CD4-positive, alpha-beta memory T cell (primary cell): ENCODE measurements at places on chromosomes 5 and 9.

GRCh38 chr9:129458663-129459546 lies 162.0 kb downstream of the C9orf50 start:
- DNase-seq: peak; percentile 33

- DNase-seq: no peak
Measured at GRCh38 chr9:134365791-134366222, 39.6 kb downstream of the RXRA start.

- no peak for DNase-seq
Measured at GRCh38 chr9:107489144-107489673, 360 bp downstream of the KLF4 start.

- no peak for DNase-seq
Measured at GRCh38 chr9:72497447-72498046, 23.9 kb upstream of the TMC1 start.

DNA sequence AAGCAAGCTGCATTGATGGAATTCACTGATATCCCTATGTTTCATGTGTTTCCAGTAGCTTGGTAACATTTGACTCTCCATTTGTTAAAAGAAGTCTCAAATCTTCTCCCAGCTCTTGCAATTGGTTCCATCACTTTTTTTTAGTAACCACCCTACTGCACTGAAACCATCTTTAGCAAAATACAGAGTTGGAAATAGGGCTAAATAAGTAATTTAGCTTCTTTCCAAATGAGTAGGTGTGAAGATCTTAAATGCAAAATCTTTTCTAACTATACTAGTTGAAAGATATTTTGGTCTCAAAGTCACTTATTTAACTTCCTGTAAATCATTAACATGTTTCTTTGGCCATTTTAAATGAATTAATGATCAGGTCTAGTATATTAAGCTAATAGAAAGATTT lies 138.1 kb downstream of the DIRAS2 start:
- no peak for DNase-seq

DNA sequence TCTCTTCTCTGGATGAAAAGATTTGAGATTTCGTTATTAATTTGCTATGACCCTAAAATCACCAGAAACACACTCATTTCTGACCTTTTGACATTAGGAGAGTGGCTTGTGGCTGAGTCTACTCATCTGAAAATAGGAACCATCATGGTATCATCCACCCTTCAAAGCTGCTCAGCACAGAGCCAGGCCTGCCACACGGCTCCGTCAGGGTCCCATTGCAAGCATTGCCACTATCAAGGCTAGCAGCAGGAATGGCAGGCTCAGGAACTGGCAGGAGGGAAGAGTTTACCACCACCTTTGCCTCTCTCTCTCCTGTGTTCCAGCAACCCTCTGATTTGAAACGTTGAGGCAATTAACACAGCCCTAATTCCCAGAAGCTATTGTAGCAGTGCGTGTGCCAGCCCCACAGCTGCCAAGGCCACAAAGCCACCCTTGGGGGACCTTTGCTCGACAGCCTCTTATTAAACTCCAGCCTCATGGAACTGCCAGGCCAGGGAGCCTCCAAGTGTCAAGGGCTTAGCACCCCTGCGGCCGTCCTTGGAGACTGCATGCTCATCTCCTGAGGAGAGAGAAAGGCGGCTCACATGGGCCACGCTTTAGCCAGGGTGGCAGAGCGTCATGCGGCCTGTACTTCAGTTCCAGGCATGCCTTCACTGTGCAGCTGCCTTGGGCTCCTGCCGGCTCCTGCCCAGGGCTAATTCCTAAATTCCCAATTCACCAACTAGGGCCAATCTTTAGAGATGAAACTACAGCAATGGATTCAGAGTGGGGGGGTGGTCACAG lies 145.9 kb downstream of the ROR2 start:
- DNase-seq: no peak

DNA sequence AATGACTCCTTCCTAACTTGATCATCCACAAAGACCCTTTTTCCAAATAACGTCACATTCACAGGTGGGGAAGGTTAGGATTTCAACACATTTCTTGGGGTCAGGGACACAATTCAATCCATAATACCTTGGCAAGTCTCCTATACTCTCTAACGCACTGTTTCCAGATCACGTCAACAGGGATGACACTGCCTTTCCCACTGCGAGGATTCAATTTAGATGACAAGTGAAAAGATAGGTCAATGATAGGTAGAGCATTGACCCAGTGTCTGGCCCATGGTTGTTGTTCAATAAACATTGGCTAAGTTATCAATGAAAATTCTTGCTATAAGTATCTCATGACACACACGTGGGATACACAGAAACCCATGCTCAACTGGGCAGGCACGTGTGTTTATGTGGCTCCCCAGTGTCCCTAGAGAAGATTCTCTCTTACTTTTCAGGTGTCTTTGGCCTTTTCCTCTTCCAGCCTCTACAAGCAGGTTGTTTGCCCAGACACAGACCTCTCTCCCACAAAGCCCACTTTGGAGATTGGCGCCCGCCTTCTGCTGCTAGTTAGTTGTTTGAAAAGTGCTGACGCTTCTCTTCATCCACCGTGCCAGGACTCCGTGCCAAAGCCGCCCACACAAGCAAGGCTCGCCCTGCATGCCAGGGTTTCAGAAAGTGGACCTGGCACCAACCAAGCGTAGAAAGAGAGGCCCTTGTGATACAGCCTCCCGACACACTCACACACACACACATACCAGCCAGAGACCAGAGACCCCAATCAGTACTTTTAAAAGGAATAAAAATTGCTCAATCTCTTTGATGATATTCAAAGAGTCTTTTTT lies 594.5 kb downstream of the BNC2 start:
- no peak for DNase-seq

DNA sequence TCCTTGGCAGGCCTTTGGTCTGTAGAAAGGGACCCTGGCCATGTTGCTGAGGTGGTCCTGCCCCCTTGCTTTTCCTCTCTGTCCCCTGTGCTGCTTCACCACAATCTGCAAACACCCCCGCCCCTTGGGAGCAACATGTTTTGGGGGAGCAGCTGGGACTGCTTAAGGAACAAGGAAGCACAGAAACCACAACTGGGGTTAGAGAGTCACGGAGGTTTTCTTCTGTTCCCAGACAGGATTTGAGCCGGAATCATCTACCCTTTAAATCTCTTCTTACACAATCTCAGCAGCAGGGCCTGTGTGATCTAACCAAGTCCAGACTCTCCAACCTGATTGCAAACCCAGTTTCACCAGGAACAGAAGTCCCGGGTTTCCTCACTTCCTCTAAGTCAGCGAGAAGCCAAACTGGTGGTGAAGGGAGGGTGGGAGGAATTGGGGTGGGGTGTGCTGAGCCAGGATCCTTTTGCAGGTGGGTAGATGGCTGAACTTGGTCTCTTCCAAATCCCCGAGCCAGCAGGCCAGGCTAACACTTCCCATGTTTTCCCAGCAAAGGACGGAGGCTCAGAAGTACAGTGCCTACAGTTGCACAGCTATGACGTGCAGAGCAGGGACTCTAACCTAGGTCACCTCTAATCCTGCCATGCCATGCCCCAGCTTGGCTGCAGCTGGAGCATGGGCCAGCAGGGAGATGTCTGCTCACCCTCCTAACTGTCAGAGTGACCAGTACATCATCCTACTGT lies 25.0 kb downstream of the SH3PXD2B start:
- DNase-seq: no peak

DNA sequence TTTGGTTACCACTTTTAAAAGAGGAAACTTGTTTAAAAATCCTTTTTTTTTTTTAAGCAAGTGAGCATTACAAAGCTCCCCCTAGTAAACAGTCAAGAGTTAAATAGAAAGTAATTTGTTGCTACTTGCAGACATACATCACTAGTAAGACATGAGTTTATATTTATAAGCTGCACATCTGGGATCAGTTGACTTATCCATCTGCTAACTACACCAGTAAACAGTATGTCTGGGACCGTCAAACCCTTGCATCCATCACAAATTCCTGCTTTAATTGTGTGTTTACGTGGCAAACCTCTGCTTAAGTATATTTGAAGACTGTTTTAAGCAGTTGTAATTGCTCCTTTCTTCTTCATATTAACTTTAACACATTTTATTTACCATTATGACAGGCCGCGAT lies 146.8 kb downstream of the EBF1 start:
- DNase-seq: no peak

- DNase-seq: peak; percentile 88
Measured at GRCh38 chr5:141960449-141961323, 2.7 kb upstream of the PCDH12 start.

DNA sequence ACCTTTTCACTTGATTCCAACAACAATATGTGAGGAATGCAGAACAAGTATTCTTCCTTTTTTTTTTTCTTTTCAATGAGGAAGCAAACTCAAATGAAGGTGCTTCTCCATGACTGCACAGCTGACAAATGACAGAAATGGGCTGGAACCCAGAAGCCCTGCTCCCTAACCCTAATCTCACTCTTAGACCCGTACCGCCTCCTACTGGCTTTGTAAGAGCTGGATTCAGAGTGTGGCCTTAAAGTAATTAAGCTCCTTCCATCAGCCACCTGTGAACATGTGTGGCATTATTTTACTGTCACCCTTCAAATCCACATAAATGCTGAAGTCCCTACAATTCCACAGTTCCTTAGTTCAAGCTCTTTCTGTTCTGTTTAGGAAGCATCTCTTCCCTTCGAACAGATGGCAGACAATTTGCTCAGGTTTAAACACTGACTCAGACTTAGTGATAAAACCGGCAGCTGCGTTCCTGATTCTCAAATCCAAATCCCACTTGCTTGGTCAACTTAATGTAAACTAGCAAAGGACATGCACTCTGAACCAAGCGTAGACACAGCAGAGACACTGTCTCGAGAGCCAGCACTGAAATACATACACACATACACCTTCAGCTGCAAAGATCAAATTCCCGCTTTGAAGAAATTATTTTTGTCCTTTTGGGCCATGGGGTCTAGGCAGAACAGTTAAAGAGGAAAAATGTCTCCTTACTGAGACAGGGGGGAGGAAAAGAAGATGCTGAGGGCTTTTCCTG lies 316.7 kb upstream of the TLE4 start:
- no peak for DNase-seq

GRCh38 chr9:72415163-72415562 lies 50.2 kb upstream of the ZFAND5 start:
- no peak for DNase-seq

- DNase-seq: no peak
Measured at GRCh38 chr5:71923755-71924154, 183.5 kb upstream of the MAP1B start.

GRCh38 chr9:128862401-128862851 lies 19.3 kb downstream of the KYAT1 start:
- DNase-seq: no peak

DNA sequence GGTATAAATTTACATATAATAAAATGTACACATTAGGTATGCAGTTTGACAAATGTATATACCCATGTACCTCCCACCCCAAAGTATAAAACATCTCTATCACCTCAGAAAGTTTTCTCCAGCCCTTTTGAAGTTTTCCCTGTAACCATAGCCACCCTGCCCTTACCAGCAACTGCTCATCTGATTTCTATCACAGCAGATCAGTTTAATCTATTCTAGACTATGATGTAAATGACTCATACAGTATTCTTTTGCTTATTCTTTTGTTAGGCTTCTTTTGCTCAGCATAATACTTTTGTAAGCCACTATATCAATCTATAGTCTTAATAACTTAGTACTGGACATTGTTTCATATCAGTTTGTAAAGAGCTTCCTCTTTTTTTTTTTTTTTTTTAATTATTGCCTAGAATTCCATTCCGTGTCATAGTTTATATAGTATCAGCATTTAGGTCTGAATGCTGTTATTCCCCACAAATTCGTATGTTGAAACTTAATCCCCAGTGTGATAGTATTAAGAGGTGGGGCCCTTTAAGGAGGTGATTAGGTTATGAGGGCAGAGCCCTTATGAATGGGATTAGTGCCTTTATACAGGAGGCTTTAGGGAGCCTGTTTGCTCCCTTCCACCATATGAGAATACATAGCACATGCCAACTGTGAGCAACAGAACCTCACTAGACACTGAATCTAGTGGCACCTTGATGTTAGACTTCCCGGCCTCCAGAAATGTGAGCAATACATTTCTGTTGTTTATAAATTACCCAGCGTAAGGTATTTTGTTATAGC lies 20.3 kb downstream of the MELK start:
- DNase-seq: no peak

- DNase-seq: no peak
Measured at GRCh38 chr5:52771343-52772039, 16.2 kb upstream of the ITGA1 start.

GRCh38 chr9:134127065-134127580 lies 8.8 kb upstream of the WDR5 start:
- no peak for DNase-seq

DNA sequence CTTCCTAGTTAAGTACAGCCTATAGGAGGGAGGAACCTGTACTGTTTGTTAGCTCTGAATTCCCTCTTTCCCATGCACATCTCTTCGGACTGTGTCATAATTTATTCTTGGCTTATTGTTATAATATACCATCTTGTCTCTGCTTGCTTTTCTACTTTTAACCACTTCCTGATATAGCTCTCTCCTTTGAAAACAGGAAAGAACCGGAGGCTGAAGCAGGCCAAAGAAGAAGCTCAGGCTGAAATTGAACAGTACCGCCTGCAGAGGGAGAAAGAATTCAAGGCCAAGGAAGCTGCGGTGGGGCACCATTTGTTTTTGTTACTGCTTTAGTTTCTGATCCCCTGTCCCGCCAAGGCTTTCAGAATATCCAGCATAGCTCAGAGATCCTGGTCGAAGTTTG lies 4.8 kb downstream of the ATP6V1G1 start:
- peak; percentile 75 for DNase-seq

DNA sequence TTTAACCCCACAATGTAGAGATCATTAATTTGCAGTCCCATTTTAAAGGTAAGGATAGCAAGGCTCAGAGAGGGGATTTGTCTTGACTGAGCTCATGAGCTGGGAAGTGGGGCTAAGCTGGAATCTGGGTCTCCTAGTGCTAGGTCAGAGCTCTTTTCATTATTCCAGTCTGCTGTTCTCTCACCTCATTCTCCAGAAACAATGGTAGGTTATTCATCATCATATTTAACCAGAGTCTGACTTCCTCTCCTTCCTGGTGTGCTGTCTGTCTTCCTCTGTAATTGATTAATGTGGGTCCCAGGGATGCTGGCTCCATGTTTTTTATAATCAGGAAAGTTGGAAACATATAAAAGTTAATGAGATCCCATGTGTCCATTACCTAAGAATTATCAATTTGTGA lies 20.6 kb downstream of the C9orf43 start:
- no peak for DNase-seq

DNA sequence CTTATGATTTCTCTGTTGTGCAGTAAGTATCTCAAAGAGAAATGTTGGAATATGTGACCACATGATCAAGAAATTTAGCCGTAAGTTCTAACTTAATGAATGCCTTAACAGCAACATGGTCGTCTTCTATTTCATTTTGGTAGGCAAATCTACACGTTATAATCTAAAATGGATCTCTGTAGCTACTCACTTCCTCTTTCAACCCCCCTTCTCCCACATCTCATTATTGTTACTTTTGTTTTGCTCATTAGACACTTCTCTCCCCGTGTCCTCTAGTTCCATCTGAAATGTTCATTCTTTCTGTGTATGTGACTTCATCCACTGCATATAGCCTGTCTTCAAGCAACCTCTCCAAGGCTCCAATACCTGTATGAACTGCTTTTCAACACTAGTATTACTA lies 27.1 kb upstream of the LPAR1 start:
- DNase-seq: no peak
